HEK293T (cell line): ENCODE measurements at places on chromosomes 3 and 15.

DNA sequence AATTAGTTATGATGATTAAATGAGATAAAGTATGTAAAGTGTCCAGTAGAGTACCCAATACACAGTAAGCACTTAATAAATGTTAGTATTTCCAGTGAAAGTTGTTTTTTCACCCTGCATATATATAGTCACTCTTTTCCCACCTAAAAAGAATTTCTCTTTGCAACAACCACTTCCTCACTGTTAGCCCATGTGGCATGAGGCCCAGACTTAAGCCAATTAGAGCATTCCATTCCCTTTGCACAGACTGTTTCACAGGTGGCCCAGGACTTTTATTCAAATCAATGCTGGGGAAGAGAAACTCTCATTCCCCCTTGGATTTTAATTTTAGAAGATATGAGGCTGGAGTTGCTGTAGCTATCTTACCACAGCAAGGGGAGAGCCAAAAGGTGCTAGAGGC, 3.7 kb downstream of the IFT80 start:
- DNase-seq = no peak

DNA sequence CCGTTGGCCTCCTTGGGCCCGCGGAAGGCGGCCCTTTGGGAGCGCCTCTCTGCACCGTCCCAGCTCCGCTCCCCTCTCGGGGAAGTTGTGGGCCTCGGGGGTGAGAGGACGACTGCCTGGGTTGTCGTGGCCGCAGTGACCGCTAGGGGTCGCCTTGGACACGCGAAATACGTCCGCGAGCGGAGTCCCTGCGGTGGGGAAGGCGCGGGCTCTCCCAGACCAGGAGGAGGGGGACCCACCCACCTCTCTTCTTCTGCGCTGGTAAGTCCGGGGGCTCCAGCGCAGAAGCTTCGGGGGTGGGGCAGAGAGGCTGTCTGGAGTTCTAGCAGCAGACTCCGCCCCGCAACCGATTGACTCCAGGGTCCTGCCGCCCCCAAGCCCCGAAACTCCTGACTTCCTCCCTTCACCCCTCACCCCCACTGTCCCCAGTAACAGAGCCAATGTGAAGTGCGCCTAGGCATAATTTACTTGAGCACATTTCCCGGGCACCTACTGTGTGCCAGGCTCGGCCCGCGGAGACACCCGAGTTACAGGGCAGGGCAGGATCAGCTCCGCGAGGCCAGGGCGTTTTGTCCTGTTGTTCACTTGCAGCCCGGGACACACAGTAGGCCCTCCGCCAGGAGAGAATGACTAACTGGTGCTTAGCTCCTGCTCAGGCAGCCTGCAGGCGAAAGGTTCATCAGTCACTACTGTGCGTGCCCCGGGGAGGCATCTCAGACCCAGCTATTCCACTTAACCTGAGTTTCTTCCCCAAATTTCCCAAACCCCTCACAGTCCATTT, 32.8 kb downstream of the DNASE1L3 start:
- DNase-seq = peak; percentile 90

DNA sequence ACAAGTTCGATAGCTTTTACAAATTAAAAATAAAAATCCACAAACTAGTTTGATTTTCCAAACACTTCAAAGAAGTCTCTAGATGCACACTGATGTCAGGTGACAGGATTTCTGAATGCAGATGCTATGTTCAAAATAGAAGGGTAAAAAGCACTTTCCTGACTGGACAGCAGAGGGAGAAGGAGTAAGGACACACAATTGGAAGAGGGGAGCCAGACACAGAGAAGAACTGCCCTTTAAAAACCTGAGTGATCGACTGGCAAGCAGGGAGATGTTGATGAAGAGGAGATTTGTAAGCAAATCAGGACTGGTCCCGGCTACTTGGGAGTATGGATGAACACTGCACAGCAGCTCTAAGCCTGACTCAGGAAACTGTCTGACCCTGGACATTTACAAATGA, 612.8 kb downstream of the MAGI1 start:
- DNase-seq = peak; percentile 20

- DNase-seq = no peak
Measured at GRCh38 chr3:54818942-54819341, 108.9 kb downstream of the LRTM1 start.

- no peak for DNase-seq
Measured at GRCh38 chr3:74693696-74694393, 79.4 kb upstream of the CNTN3 start.

- no peak for DNase-seq
Measured at GRCh38 chr3:47871389-47871788, 68.5 kb downstream of the DHX30 start.

DNA sequence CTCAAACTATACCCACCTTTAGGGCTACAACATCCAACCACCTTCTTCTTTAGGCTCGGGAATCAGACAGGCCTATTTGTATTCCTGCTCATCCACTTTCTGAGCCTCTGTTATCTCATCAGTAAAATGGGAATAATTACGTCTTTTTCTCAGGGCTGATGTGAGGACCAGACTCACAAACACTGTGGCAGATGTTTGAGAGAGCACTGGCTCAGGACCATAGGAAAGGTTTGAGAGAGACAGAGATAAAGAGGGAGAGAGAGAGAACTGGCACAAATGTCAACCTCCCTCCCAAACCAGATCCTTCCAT, 4.8 kb upstream of the DAPK2 start:
- DNase-seq = no peak

DNA sequence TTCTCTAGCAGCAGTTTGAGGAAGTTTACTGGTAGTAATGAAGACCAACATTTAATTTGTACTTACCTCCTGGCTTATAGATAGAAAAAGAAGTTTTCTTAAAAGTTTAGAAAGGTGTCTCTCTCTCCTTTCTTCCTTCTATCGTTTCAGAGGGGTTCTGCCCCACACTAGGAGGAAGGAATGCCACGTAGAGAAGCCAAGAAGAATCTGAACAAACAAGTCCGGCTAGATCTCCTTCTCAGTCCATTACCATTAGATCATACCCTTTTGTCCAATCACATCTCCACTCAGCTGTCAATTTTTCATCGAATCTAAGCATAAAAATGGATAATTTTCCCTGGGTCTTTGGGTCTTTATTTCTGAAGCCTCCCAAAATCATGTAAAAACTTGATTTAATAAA, 1048.1 kb downstream of the SI start:
- DNase-seq = no peak

GRCh38 chr3:8593021-8593827, 51.4 kb downstream of the SSUH2 start:
- no peak for DNase-seq

- DNase-seq = no peak
Measured at GRCh38 chr3:121477589-121477988, 68.2 kb downstream of the POLQ start.

- no peak for DNase-seq
Measured at GRCh38 chr3:11085093-11085840, 69.0 kb upstream of the HRH1 start.

GRCh38 chr3:14472471-14473351, 67.4 kb downstream of the GRIP2 start:
- DNase-seq = no peak

DNA sequence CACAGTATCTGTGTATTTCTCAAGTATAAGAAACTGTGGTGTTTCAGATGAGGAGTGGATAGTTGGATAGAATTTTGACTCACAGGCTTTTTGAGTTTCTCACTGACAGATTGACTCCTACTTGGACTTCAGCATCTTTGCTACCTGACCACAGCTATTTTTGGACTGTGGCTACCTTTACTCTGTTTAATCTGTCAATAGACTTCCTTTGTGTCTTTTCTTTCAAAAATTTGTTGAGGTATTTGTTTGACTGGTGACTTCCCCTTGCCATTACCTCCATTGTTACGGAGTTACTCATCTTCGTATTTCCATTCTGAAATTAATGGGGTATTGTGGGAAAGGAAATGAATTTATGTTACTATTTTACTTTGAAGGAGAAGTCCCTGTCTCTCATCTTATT, 123.8 kb downstream of the AGBL1 start:
- no peak for DNase-seq
